ENCODE measurements at places on chromosomes 13 and 19. TPM values are rescaled to one million over a fixed set of nuclear protein-coding genes. Genes with fewer than 3 reads are reported as not detected.

- no peak for DNase-seq
These were observed 31.2 kb downstream of the KEAP1 start for GRCh38 chr19:10471909-10472308.

DNA sequence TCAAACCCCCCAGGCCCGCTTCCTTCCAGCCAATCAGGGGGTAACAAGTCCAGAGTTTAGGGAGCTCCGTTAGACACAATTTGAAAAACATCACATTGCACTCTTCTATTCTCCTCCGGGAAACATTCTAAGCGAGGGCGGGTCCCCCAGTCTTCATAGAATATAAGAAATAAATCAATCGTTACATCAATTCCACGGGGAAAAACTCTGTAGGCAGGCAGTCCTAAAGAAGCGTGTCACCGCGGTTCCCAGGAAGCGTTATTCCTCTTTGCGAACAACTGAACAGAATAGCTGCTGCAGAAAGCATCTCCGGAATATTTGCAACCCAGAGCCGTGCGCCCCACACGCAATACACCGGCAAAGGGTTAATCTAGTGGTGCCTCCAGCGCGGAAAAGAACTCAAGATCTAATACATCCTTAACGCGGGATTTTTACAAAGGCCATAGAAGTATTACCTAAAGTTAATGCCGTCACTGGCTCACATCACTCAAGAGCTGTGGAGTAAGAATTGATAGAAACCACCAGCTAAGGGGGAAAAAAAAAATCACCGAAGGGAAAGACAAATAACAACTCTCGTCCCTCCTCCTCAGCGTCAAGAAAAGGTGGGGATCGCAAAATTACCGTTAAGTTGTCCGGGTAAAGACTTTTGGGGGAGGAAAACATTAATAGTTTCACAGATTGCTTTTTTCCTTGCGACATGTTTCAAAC, 65.1 kb downstream of the KCNRG start:
- no peak for DNase-seq

- no peak for DNase-seq
These were observed 59.7 kb upstream of the UBL3 start for GRCh38 chr13:29909975-29910674.

DNA sequence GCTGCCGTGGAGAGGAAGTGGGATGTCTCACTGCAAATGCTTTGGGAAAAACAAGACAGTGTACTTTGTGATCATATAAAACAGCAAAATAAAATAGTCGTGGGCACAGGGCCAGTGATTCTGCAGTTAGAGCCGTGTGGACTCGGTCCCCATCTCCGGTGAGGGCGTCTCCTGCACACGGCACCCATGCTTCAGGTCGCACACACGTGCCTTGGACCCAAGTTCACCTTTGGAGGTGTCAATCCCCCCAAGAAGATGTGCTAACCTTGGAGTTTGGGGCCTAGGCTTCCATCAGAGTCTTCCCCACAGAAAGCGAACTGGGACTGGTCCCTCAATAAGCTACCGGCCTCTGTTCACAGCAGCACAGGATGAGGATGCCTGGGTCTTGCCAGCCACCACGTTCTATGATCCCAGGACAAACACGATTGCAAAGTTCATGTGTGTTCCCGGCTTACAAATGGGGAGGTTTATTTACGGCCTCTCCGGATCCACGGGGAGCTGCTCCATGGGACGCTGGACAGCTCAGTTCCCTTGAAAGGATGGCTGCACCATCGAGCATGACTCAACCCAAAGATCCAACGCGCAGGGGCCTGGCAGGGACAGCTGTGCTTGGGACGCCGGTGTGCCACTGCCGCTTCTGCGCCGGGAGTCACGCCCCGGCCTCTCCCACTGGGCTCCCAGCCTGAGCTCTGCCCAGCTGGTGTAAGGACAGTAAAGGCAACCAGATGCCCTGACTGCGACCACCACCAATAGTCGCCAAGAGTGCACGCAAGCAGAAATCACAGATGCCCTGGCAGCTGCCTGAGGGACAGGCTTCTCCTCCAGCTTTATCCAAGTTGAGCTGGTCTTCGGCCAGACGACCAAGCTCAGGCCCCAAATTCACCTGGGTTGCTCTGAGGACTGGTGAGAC, 8.6 kb downstream of the GAS6 start:
- DNase-seq, result peak; percentile 66

GRCh38 chr19:30263830-30264381, 108.3 kb upstream of the ZNF536 start:
- no peak for DNase-seq

- no peak for DNase-seq
These were observed 21.5 kb upstream of the OXGR1 start for GRCh38 chr13:97015661-97016350.

- DNase-seq, result peak; percentile 14
These were observed 7.2 kb downstream of the VSTM2B start for GRCh38 chr19:29532956-29533355.

GRCh38 chr13:31826521-31826920, 87.2 kb downstream of the RXFP2 start:
- no peak for DNase-seq

- DNase-seq, result no peak
These were observed 345.8 kb downstream of the ZNF536 start for GRCh38 chr19:30718014-30718413.

DNA sequence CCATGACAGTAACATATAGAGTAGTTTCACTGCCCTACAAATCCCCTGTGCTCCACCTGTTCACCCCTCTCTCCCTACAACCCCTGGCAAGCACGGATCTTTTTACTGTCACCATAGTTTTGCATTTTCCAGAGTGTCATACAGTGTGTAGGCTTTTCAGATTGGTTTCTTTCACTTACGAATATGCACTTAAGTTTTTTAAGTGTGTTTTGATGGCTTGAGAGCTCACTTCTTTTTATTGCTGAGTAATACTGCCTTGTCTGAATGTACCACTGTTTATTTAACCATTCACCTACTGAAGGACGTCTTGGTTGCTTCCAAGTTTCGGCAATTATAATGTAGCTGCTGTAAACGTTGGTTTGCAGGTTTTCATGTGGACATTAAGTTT, 175.1 kb downstream of the ITGBL1 start:
- DNase-seq, result no peak

DNA sequence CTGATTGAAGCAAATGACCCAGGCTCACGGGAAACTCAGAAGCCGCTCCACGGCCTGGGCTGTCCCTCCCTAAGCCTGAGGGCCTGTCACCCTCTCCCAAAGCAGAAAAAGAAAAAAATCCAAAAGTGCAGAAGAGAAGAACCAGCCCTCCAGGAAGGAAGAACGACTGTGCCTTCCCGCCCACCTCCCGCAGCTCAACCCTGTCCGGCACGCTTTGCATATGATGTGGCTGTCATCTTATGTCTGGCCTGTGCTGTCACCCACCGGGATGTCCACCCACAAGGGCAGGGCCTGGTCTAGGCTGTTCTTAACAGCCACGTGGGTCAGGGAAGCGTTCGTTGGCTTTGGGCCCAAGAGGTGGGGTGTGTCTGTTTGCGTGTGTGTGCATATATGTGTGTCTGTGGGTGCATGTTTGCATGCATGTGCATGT, 13.7 kb downstream of the ZBTB7A start:
- DNase-seq, result no peak

- DNase-seq, result no peak
These were observed 362.9 kb upstream of the PCDH20 start for GRCh38 chr13:61778531-61778930.

DNA sequence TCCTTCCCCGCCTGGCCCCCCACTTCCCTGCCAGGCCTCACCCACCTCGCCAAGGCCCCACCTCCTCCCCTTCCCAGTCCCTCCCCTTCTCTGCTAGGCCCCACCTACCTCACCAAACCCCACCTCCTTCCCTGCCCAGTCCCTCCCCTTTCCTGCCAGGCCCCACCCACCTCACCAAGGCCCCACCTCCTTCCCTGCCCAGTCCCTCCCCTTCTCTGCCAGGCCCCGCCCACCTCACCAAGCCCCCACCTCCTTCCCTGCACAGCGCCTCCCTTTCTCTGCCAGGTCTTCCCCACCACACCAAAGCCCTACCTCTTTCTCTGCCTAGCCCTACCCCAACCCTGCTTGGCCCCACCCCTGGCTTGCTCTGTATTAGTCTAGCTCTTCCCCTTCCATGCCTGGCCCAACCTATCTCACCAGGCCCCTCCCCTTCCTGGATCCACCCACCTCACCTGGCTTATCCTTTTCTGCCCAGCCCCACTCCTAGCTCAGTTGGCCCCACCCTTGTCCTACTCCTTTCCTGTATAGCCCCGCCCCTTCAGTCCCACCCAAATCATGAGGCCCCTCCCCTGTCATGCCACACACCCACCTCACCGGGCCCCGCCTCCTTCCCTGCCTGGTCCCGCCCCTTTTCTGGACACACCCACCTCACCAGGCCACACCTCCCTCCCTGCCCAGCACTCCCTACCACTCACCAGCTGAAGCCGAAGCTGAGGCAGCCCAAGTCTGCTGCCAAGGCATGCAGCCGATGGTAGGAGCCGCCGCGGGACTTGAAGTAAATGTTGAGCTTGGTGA, 16.2 kb downstream of the CERS1 start:
- DNase-seq, result no peak

DNA sequence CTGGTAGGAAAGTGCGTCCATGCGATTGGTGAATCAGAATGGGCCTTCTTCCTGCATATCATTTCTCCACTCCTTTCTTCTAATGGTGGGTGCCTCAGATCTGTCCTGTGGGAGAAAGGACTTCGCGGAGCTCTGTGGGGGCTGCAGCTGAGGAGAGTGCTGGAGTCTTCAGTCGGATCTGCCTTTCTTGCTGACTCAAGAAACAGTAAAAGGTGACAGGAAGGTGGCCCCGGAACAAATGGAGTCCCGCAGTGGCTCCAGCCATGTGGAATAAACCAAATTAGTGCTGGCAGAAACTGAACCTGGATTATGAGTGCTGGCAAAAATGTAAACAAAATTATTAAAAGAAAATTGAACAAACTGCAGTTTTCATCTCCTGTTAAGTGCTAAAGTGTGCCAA, 15.1 kb upstream of the GAS6 start:
- DNase-seq, result no peak

GRCh38 chr13:48163061-48163460, 68.2 kb upstream of the MED4 start:
- no peak for DNase-seq

GRCh38 chr19:47074621-47075020, 26.2 kb upstream of the TMEM160 start:
- DNase-seq, result no peak

DNA sequence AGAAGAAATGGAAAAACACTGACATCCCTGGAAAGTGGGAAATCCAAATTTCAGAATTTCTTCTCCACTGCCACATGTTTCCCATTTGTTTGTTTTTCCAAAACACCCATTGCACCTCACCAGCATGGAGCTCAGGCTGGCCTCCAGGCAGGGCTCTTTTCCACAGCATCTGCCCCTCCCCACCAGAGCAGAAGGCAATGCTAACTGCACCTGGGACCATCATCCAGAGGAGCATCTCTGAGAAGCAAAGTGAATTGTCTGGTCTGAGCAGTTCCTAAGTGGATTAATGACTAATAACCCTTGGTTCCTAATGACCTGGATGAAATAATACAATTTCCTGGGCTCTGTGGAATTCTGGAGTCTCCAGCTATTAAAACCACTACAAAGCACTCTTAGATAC, 8.8 kb upstream of the CYSLTR2 start:
- no peak for DNase-seq

DNA sequence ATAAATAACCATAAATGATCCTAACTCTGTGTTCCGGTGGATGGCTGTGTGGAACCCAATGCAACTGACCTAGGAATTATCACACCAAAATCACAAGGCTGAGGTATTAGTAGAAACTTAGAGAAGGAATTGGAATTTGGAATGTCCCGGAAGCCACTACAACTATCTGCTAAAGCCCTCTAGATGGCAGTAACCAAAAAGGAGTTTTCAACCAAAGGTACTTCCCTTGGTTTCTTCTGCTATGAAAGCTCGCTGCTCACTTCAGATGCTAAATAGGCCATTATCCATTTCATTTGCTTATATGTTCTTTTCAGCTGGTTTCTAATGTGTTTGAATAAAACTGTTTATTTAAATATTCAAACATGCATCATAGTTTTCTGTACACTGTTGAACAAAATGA, 1589.1 kb upstream of the SPRY2 start:
- no peak for DNase-seq

GRCh38 chr19:46580247-46580646, 20.9 kb upstream of the CALM3 start:
- DNase-seq, result no peak

- no peak for DNase-seq
These were observed 11.6 kb upstream of the NAA16 start for GRCh38 chr13:41299316-41300094.

GRCh38 chr19:43441716-43442115, 23.7 kb downstream of the LYPD3 start:
- no peak for DNase-seq

- no peak for DNase-seq
These were observed 3.5 kb downstream of the CEBPG start for GRCh38 chr19:33376941-33377557.

- DNase-seq, result no peak
These were observed 127.5 kb downstream of the KLF12 start for GRCh38 chr13:74006666-74007065.

GRCh38 chr13:22569811-22570210, 611.0 kb upstream of the SGCG start:
- DNase-seq, result no peak

DNA sequence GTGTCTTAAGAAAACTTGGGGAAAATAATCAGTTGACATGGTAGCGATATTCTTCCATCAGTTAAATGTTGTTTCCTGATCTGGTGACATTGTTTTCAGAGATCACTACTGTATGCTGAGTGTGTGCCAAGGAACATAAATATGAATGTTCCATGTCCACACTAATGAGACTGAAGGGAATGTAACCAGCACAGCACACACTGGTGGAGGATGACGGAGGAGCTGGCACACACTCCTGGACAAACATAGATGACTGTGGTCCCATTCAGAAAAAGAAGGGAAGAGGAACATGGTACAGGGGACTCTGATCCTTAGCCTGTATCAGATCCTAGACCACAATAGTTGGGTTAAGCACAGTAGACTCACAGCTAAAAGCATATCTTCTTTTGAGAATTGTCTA, 574.8 kb downstream of the MYO16 start:
- DNase-seq, result no peak

The ZNF556 gene
- 0.16 TPM for total RNA-seq

The BLOC1S3 gene
- total RNA-seq, result 7.7 TPM

The ZNF285 gene
- total RNA-seq, result 2.0 TPM

The SIRT6 gene
- 16.7 TPM for total RNA-seq

The CAPNS1 gene
- total RNA-seq, result 272 TPM

The ZNF581 gene
- total RNA-seq, result 5.4 TPM

The CBARP gene
- total RNA-seq, result 2.2 TPM

The ZNF492 gene
- 0.07 TPM for total RNA-seq

The MEIOSIN gene
- not detected for total RNA-seq

The CGB8 gene
- total RNA-seq, result not detected

The TRMT1 gene
- total RNA-seq, result 16.1 TPM

The CD22 gene
- 1.2 TPM for total RNA-seq

The PDE4A gene
- total RNA-seq, result 13.4 TPM

The ZNF506 gene
- total RNA-seq, result 9.0 TPM
